ENCODE measurements at places on chromosomes 6 and 20.

- DNase-seq, result no peak
These were observed 43.6 kb downstream of the ANKEF1 start for GRCh38 chr20:10078403-10078802.

GRCh38 chr20:34570859-34571306 lies 12.4 kb downstream of the MAP1LC3A start:
- no peak for DNase-seq

DNA sequence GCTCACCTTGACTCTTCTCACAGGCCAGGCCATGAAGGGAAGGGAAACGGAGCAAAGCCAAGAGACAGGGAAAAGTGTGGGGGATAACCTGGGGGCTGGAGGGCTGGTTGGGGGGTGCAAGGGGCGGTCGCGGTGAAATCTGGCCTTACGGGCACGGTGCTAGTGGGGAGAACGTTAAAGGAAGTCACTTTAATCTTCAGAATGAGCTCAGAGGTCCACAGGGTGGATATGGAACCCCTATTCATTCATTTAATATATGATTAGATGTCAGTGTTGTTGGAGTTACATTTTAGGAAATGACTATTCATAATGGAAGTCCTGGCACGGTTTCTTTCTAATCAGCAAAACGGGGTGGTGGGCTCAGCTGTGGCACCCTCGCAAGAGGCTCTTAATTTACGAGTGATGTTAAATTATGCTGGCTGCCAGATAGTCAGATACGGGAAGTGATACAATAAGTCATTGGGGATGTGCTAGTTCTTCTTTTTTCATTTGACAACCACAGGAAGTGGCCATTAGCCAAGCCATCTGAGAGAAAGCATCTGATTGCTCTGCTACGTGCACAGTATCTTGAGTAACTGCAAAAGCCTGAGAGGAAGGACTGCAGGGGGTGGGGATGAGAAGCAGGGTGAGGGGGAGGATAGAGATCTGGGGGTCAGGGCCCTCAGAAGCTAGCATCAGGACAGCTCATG lies 253.0 kb downstream of the QKI start:
- DNase-seq, result no peak

GRCh38 chr6:42873313-42873712 lies 6.1 kb upstream of the RPL7L1 start:
- no peak for DNase-seq

DNA sequence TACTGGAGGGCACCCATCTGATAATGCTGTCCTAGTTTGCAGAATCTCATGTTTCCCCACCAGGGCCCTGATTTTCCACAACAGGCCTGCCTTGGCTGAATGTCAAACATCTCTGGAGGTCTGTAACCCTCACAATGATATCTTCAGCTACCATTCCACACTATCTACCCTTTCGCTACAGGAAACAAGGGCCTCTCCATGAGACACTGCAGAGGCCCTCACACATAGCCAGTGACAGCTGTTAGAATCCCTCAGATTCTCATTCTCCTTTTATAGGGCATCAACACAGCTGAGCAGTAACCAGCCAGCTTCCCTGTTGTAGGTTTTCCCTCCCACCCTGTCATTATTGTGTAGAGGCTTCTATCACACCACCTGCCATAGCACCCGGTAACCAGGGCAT lies 29.6 kb upstream of the MICB start:
- no peak for DNase-seq

DNA sequence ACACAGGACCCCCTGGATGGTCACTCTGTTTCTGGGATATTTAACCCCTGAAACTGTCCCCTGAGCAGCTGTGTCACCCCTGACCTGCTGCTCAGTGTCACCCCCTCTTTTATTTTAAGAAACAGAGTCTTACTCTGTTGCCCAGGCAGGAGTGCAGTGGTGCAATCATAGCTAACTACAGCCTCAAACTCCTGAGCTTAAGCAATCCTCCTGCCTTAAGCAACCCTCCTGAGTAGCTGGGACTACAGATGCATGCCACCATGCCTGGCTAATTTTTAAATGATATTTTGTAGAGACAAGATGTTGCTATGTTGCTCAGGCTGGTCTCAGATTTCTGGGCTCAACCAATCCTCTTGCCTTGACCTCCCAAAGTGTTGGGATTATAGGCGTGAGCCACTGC lies 21.5 kb upstream of the GTSF1L start:
- DNase-seq, result no peak

DNA sequence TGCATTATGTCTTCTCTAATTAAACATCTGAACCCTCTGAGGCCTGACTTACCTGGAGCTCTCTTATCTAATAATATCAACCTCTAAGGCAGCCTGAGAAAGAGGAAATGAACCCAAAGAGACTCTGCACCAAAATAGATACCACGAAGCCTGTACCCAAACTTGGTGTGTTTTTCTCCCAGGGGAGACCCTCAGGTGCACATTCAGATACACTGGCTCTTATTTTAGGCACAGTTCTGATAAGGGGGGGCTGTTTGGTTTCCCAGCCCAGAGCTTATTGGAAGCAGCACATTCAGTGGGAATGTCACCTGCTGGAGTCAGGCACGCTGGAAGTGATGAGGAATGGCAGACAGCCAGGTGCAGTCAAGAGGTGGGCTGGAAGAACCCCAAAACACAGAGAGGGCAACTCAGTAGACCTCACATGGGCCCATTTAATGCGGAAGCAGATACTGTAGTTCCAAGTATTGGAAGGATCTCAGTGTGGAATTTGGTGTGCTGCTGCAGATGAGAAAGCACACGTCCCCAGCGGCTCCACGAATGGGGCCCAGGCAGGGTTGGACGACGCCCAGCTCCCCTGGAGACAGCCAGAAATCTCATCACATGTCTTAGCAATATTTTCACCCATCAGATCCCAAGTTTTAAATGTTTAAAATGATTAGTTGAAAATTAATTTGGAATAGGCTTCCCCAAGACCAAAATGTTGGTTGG lies 9.7 kb upstream of the CCR6 start:
- no peak for DNase-seq

- DNase-seq, result no peak
These were observed 199.0 kb downstream of the ARHGAP18 start for GRCh38 chr6:129510950-129511349.

DNA sequence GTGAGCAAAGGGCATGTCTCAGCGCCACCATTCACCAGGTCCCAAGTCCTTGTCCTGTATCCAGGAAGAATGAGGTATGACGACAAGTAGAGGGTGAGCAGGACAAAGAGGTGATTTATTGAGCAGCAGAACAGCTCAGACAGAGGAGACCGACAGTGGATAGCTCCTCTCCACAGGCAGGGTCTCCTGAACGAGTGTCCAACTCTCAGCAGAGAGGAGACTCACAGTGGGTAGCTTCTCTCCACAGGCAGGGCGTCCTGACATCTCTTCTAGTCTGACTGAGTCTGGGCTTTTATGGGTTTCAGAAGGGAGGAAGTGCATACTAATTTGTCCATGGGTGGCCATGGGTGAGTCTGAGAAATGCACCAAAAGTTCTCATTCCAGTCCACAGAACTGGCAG lies 204.7 kb downstream of the ANKRD60 start:
- no peak for DNase-seq

DNA sequence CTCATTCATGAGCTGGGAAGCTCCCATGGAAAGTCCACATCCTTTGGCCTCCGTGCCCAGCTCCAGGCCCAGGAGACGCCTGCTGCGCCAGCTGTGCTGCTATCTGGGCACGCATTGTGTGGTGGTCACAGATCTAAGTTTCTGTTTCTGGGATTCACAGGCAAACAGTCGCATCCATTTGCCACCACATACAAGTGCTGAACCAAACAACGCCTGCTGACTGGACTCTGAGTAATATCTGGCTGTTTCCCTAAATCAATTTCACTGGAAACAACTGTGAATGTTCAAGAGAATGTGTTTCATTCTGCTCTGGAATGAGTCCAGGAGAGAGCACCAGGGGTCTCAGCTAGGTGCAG lies 45.5 kb downstream of the IRF4 start:
- DNase-seq, result no peak

DNA sequence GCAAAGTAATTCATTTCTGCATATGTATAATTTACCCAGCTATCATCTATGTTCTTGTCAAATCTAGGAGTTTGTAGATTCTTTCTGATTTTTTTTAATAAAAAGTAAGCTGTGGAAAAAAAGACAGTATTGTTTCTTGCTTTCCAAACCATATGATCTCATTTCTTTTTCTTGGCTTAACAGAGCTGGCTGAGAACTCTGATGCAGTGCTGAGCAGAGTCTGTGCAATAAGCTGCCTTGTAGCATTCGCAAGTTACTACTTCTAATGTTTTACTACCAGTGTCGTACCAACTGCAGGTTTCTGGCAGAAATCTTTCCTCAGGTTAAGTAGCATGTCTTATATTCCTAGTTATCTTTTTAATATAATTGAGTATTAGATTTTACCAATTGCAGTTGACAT lies 15.6 kb downstream of the RRBP1 start:
- no peak for DNase-seq

DNA sequence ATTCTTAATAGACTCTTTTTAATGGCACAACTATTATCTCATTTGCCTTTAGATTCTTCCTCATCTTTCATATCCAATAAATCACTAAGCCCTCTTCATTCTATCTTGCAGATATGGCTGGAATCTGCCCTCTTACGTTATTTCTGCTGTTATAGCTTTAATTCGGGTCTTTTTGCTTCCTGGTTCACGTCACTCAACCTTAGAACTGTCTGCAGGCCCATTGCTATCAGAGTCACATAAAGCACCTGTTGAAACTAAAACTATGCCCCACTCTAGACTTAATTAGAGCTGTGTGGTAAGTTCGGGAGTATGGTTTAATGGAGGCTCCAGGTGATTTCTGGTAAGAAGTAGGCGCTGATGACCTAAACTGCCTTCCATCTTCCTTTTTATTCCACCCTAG lies 988 bp downstream of the QRSL1 start:
- no peak for DNase-seq

DNA sequence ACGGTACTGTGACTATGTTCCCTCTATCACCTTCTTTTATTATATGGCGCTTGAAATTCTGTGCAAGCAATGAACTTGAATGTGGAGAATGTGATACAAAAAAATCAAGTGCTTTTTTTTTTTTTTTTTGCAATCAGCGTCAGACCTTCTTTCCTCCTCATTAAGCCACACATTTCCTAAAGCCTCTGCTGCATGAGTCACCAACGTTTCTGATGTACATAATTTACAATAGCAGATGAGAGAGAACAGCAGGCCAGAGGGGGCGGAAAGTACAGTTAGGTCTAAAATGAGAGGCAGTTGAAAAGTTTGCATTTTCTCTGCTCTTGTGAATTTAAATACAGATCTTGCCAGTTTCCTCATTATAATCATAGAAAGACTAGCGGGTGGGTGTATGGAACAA lies 114.6 kb upstream of the RIPOR2 start:
- DNase-seq, result no peak

- no peak for DNase-seq
These were observed 105.9 kb upstream of the CDYL start for GRCh38 chr6:4670290-4670689.

GRCh38 chr6:38064431-38064830 lies 244.9 kb downstream of the ZFAND3 start:
- DNase-seq, result no peak

GRCh38 chr6:3718407-3718806 lies 33.1 kb downstream of the PXDC1 start:
- no peak for DNase-seq

DNA sequence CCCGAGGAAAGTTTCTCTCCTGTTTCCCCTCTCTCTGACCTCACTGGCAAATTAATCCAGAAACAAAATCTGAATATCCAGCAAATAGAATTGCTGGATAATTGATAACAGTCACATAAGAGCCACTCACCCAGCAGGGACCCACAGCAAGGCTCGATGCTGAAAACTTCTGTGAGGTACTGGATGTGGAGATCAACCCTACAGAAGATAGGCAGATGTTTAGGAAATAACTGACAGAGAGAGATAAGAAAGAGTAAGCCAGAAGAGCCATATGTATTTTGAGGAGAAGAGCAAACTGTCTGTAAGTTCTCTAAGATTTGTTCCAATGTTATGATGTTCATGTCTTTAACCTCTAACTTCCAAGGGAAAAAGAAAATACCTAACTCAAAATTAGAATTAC lies 59.7 kb downstream of the PKHD1 start:
- DNase-seq, result no peak

DNA sequence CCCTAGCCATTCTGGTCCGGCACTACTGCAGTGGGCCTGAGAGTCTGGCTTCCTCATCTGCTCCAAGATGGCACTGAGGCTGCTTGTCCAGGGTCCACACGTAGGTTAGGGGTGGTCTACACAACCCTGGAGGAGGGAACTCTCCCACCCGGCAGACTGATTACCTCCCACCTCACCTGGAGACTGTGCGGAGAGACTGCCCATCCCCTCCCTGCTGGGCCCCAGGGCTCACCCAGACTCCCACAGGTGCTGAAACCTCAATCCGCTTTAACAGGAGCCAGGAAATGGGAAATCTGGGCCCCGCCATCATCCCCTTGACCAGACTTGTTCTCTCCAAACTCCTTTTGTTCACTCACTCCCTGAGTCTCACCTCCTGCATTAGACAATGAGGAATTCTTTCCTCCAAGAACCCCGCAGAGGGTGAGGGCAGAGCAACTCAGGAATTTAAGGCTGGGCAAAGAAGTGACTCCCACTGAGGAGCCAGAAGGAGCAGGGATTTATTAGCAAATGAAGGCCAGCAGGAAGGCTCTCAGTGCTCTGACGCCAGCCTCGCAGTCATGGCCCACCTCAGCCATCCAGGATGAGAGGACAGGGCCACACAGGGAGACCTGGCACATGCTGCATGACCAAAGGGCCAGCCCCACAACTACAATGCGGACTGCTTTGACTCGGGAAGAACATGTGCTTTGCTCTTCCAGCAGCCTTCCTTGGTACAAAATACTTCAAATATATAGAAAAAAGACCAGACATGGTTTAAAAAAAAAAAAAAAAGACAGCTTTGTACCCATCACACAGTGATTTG lies 53.0 kb downstream of the CDK5RAP1 start:
- DNase-seq, result no peak

DNA sequence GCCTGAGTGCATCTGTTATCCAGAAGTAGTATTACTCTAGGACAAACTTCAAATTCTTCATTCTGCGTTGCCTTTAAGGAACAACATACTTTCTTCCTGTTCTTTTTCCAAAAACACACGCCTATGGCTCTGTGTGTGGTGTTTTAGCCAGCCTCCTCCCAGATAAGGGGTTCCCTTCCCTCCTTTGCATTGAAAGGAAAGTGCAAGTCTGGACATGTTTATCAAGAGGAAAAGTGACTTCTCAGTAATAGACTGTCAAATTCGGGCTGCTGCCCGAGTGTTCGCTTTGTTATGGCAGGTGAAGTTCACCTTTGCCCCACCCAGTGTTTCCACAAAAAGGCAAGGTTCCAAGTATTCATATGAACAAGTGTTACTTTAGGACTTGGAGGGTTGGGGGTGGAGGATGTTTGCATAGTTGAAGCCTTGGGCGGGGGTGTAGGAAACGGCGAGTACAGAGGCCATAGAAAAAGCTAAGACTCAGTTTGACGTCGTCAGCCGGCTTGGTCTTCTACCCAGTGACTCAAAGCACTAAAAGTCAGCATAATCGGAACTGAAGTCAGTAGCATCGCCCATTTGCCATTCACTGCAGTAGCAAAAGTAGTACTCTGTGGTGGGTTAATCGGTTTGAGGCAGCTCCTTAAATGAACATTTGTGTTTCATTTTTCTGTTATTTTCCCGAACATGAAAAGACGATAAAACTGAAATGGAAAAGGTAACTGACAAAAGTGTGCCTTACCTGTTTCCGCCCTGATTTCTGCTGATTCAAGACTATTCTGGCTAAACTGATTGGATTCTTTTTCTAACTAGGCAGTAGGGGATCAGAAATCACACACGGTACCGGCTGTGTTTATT lies 12.5 kb downstream of the PRDM1 start:
- DNase-seq, result no peak
